Muscle of leg (tissue), 16 donors: ENCODE measurements at places on chromosomes 7 and 10.

DNA sequence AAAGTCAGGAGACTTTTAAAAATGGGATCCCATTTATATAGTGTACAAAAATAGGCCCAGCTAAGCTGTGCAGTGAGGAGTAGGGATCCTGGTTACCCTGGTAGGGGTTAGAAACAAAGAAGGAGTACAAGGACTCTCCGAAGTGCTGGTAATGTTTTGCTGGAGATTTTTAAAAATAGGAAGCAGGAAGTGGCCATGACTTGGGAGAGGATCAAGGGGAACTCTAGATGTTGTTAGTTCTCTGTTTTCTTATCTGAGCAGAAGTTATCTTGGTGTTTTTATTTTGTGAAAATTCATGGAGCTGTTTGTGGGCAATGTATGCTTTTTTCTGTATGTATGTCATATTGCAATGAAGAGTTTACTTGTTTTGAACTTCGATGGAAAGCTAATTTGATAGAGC is 373.9 kb downstream of the SFMBT2 start:
- no peaks in the 10 kb centered on the region for H3K4me1 ChIP-seq
- no peak overlapping the region for H3K4me3 ChIP-seq

- H3K4me3 ChIP-seq, result no peak overlapping the region
- H3K27me3 ChIP-seq, result no peaks in the 10 kb centered on the region
- DNase-seq, result no peak
- H3K36me3 ChIP-seq, result no peaks in the 10 kb centered on the region
- no peak overlapping the region for H3K27ac ChIP-seq
These were observed 28.2 kb upstream of the MPP7 start for GRCh38 chr10:28331066-28331465.

DNA sequence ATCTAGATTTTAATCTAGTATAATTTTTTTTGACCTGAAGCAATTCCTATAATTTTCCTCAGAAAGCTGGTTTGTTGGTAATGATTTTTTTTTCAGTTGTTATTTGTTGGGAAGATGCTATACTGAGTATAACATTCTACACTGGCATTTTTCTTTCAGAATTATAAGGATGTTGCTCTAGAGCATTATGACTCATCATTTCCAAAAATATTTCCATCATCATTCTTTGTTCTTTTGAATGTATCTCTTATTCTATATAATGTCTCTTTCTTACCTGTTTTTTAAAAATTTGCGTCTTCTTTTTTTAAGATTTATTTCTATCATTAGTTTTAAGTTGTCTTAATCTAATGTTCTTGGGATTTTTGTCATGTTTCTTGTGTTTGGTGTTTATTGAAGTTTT is 356.5 kb upstream of the KCND2 start:
- H3K27me3 ChIP-seq, result no peaks in the 10 kb centered on the region
- H3K27ac ChIP-seq, result no peak overlapping the region
- no peak overlapping the region for H3K4me3 ChIP-seq
- H3K36me3 ChIP-seq, result no peaks in the 10 kb centered on the region

DNA sequence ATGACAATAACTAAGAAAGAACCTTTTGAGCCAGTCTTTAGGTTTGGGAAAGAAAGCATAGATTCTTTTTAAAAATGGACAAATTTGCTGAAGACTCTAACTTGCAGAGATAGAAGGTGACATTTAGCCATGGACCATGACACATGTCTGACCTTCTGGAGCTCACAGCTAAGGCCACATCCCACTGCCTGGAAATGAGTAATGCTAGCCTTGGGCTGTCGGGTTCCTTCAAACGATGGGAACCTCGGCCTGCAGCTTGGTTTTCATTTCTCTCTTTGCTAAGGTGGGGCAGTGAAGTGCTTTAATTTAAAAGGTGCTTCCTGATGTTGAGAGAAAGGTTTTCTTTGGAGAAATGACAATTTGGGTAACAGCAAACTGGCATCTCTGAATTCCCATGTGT is 223.2 kb downstream of the FANK1 start:
- peaks cover 7% of the 10 kb centered on the region for H3K4me1 ChIP-seq
- H3K27ac ChIP-seq, result no peak overlapping the region
- H3K4me3 ChIP-seq, result no peak overlapping the region
- no peak for DNase-seq
- no peaks in the 10 kb centered on the region for H3K36me3 ChIP-seq

- DNase-seq, result peak; percentile 51
- H3K27ac ChIP-seq, result no peak overlapping the region
- peaks cover 6% of the 10 kb centered on the region for H3K4me1 ChIP-seq
- H3K36me3 ChIP-seq, result no peaks in the 10 kb centered on the region
- no peak overlapping the region for H3K4me3 ChIP-seq
These were observed 109.9 kb downstream of the CUBN start for GRCh38 chr10:17019696-17020095.

- no peak overlapping the region for H3K4me3 ChIP-seq
- H3K27ac ChIP-seq, result no peak overlapping the region
- no peaks in the 10 kb centered on the region for H3K4me1 ChIP-seq
- no peaks in the 10 kb centered on the region for H3K36me3 ChIP-seq
These were observed 15.0 kb downstream of the TAS2R60 start for GRCh38 chr7:143458263-143458662.

DNA sequence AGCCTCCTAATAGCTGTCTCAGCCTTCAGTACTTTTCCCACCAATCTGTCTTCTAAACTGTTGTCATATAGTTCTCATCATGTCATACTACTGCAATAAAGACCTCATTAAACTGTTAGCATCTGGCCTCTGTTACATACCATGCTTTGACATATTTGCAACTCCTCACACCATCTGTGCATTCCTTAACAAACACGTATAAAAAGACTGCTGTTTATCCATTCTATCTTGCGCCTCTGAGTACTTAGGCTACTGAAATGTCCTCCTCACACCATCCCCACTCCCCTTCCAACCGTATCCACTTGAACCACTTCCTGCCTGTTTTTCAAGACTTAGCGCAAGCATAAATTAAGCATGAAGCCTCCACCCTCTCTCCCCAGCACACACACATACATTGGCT is 41.6 kb downstream of the SLC16A9 start:
- no peak overlapping the region for H3K27ac ChIP-seq
- H3K4me1 ChIP-seq, result no peaks in the 10 kb centered on the region
- DNase-seq, result peak; percentile 9
- no peak overlapping the region for H3K4me3 ChIP-seq
- H3K36me3 ChIP-seq, result no peaks in the 10 kb centered on the region
- no peaks in the 10 kb centered on the region for H3K27me3 ChIP-seq

- no peak within 1 kb of the TSS for H3K4me3 ChIP-seq
- peaks cover 23% of the 10 kb centered on the region for H3K36me3 ChIP-seq
- H3K4me1 ChIP-seq, result peaks cover 6% of the 10 kb centered on the region
- H3K27me3 ChIP-seq, result peaks cover 39% of the 10 kb centered on the region
- no peak within 1 kb of the TSS for H3K27ac ChIP-seq
- no peak for DNase-seq
These were observed at the start of gene ADAM8 for GRCh38 chr10:133276435-133277201. Gene ADAM8 (minus strand): TSS chr10:133276868. CDS start chr10:133276817, 51 bp downstream.

- peaks cover 23% of the 10 kb centered on the region for H3K4me1 ChIP-seq
- H3K27ac ChIP-seq, result no peak overlapping the region
- DNase-seq, result no peak
- H3K4me3 ChIP-seq, result no peak overlapping the region
These were observed 17.3 kb downstream of the GRID2IP start for GRCh38 chr7:6533893-6534495.

- no peak overlapping the region for H3K4me3 ChIP-seq
- peaks cover 16% of the 10 kb centered on the region for H3K4me1 ChIP-seq
- H3K36me3 ChIP-seq, result no peaks in the 10 kb centered on the region
- H3K27me3 ChIP-seq, result no peaks in the 10 kb centered on the region
- H3K27ac ChIP-seq, result peak overlapping the region; percentile 86
These were observed 103.3 kb upstream of the CHST15 start for GRCh38 chr10:124196659-124197058.

- no peak for DNase-seq
- peaks cover 19% of the 10 kb centered on the region for H3K36me3 ChIP-seq
- no peaks in the 10 kb centered on the region for H3K4me1 ChIP-seq
- no peak overlapping the region for H3K4me3 ChIP-seq
- no peak overlapping the region for H3K27ac ChIP-seq
- no peaks in the 10 kb centered on the region for H3K27me3 ChIP-seq
These were observed 6.5 kb downstream of the ASL start for GRCh38 chr7:66082083-66082482.

DNA sequence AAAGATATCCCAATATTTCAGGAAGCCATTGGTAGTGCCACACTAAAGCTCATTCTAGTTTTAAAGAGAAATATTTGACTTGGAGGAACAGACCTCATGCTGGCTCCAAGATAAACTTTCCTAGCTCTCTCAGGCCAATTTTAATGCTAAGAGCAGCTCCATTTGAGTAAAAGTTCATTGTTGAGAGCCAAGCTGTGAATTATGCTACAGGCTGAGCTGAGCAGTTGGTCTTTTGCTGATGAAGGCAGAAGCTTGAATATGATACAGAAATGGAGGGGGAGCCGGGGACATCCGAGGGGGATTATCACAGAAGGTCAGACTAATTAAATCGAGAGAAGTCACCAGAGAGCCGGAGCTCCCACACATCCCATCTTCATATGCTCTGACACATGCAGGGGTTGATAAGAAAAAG is 175.7 kb upstream of the AUTS2 start:
- peaks cover 10% of the 10 kb centered on the region for H3K4me1 ChIP-seq
- H3K27ac ChIP-seq, result peak overlapping the region; percentile 49
- peak; percentile 93 for DNase-seq
- no peak overlapping the region for H3K4me3 ChIP-seq
- H3K27me3 ChIP-seq, result no peaks in the 10 kb centered on the region

DNA sequence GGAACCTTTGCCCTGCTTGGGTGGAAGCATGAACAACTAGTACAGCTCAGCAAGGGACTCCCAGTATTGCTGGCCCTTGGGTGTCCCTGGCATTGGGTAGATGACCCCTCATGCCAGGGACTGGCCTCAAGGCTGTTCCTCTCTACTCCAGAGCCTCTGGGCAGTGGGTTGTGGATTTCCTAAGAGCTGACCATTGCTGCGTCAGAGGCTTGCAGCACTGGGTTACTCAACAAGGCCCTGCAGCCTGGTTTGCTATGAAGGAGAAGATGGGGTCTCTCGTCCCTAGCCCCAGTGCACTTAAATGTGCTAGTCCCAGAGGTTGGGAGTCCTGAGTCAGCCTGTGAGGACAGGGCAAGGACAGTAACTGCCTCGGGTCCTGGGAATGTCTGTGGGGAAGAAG is 2.5 kb downstream of the VSIR start:
- no peak for DNase-seq
- no peak overlapping the region for H3K4me3 ChIP-seq
- no peaks in the 10 kb centered on the region for H3K36me3 ChIP-seq
